ENCODE measurements at places on chromosomes 7 and 10.

DNA sequence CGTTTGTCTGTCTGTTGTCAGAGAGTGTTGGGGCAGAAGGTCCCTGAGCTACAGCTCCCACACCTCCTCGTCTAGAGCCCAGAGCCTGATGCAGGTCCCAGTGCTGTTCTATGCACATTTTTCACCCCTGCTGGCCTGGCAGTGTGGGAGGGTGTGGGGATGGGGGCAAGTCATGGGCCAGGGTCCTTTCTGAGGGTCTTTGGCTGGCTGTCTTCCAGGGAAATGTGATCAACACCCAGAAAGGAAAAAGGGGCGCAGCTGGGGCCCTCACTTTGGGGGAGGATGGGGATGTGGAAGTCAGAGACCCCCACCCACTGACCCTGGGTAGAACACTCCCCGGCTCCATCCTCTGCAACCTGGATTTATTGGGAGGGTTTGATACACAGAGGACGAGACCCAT lies 50.0 kb upstream of the ZNF716 start:
- no peak for DNase-seq

DNA sequence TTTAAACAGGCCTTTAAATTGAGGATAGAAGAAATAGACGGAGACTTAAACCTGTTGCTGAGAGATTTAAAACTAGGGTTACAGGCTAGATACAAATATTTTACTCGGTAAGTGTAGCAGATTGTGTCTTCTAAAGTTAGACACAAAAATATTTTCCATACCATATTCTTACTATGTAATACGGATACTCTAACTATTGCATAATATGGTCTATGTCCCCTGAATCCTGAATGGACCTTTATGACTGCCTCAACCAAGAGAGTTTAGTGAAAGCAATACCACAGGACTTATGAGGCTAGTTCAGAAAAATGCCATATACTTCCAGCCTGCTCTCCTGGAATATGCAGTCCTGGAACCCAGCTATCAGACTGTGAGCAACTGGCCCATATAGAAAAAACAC lies 13.4 kb upstream of the TES start:
- DNase-seq = no peak

DNA sequence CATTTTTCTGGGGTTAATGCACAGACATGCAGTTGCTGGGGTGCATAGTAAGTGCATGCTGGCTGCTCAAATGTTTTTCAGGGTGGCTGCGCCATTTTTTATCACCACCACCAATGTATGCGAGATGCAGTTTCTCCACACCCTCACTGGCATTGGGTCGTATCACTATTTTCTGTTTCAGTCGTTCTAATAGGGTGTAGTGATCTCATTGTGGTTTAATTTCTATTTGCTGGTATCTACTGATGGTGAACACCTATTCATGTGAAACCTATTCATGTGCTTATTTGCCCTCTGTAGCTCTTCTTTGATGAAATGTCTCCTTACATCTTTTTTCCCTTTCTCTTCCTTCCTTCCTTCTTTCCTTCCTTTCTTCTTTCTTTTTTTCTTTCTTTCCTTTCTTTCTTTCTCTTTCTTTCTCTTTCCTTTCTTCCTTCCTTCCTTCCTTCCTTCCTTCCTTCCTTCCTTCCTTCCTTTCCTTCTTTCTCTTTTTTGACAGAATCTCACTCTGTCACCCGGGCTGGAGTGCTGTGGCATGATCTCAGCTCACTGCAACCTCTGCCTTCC lies 84.3 kb downstream of the ELFN1 start:
- no peak for DNase-seq

- no peak for DNase-seq
Measured at GRCh38 chr10:110456046-110456445, 41.7 kb upstream of the DUSP5 start.
